ENCODE measurements at places on chromosomes 2 and 18.

DNA sequence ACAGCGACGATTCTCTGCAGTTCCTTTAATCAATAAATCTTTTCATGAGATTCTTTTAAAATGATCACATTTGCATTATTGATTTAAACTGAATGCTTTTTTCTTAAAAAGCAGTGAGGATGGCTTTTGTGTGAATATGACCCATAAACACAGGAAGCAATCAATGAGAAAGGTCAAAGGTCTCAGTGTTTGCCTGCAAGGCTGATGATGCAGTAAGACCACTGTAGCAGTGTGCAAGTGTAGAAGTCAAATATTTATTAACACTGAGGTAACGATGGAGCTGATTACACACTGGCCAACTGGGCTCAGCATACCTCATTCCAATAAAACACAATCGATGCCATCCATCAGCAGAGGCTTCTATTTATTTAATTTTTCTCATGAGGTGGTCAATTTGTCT lies 633.5 kb downstream of the DCDC2C start:
- DNase-seq = no peak

- DNase-seq = no peak
These were observed 20.4 kb downstream of the TPRKB start for GRCh38 chr2:73716543-73717250.

GRCh38 chr2:174844295-174844708 lies 80.0 kb upstream of the CHRNA1 start:
- no peak for DNase-seq

DNA sequence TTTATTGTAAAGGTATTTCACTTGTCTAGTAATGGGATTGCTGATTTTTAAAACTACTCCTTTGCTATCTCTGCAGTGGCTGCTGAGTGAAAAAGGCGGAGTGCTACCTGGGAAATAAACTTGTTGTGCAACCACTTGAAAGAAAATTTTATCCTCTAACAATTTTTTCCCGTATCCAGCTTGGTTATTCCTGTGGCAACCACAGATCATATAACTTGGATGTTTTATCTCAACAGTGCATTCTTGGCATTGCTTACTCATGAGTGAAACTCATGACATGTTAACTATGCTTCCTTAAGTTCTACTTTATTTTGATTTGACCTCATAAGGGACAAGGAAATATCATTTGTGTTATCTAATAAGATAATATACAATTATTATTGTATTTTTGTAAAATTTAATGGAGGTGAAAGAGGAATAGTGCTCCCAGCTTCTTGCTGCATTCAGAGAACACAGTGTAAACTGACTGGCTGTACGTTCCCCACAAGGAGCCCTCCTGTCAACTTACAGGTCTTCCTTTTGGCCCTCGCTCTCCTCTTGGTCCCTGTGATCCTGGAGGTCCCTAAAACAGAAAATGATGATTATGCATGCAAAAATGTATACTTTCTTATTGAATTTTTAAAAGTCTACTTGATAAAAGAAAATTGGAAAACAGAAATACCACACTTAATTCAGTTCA lies 82.7 kb downstream of the COL5A2 start:
- DNase-seq = no peak

DNA sequence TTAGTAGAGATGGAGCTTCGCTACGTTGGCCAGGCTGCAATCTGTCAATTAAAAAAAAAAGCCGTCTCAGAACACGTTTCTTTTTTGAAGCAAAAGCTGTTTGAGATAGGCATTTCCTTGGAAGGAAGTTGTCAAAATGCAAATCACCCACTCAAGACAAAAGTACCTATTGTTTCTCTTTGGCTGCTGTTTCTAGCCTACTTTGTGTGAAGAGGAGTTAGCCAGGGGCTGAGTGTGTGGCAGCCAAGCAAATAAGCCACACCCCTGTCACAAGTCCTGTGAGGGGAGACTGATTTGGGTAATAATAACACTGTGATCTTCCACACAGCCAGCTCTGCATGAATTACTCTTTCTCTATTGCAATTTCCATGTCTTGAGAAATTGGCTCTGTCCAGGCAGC lies 47.4 kb upstream of the CDCA7 start:
- no peak for DNase-seq

GRCh38 chr2:11828933-11829323 lies 82.5 kb downstream of the LPIN1 start:
- DNase-seq = no peak

DNA sequence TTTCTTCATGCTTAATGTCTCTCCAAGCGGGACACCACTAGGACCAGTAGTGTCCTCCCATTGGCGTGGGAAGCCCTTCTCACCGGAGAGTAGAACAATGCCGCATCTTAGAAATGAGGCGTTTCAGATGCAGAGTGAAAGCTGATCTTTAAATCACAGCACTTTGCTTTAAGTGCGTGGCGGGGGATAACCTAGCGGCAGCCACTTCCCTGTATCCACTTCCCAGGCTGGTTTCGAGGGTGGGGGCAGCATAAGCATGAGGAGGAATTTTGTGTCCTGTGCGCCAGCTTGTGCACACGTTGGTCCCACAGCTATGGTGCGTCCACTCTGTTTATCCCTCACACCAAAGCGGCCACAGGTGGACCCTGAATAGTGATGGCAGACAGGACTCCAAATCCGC lies 63.1 kb downstream of the MBP start:
- no peak for DNase-seq

GRCh38 chr18:22813648-22814328 lies 119.3 kb upstream of the RBBP8 start:
- no peak for DNase-seq

- no peak for DNase-seq
These were observed 13.5 kb downstream of the ESPNL start for GRCh38 chr2:238113611-238114010.

Measured in T-helper 2 cell (primary cell).